ENCODE measurements at places on chromosomes 5 and 9.

GRCh38 chr5:57938174-57938557 lies 455.6 kb upstream of the ACTBL2 start:
- no peak for DNase-seq

- DNase-seq = no peak
Measured at GRCh38 chr5:7850395-7851239, at the start of gene CFAP90. TSS of gene CFAP90 (minus strand) at chr5:7851133. CDS start at chr5:7851021, 112 bp downstream.

DNA sequence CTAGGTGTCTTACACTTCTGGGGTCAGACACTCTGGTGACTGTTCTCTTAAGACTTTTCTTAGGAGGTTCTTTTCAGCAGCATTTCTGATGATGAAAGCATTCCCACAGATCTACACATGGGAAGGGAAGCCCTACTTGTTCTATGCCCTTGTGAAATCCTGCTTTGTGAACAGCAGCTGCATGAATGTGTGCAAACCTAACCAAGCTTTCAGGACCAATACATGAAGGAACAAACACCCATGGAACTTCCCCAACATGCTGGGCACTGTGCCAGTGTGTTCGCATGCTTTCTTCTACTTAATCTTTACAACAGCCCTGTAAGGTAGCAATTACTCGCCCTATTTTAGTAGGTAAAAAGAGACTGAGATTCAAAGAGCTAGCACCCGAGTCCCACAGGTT lies 439.9 kb upstream of the KLF4 start:
- peak; percentile 53 for DNase-seq

GRCh38 chr5:122218778-122219177 lies 89.4 kb downstream of the ZNF474 start:
- no peak for DNase-seq

- peak; percentile 12 for DNase-seq
Measured at GRCh38 chr5:150703762-150704161, 2.9 kb upstream of the RBM22 start.

DNA sequence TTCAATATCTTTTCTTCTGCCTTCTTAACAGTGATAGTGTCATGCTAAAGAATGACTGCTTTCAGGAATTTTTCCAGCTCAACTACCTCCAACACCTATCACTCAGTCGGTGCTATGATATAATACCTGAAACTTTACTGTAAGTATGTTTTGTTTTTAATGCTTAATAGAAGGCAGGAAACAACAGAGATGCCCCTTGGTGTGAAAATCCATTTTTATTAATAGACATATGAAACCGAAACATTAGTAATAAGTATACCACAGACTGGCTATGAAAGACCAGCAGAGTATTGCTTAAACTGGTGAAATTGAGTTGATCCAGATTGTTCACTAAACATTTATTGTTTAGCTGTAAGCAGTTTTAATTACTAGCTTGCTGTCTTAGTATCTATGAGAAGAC lies 25.2 kb downstream of the SKP2 start:
- DNase-seq = no peak
